Motor neuron (in vitro differentiated cells): ENCODE measurements at places on chromosomes 4 and X.

- ATAC-seq, result no peak
Observed at GRCh38 chrX:48514126-48514806, 5.5 kb downstream of the PORCN start.

- no peak for ATAC-seq
Observed at GRCh38 chr4:185734214-185734613, 77.8 kb downstream of the SORBS2 start.

DNA sequence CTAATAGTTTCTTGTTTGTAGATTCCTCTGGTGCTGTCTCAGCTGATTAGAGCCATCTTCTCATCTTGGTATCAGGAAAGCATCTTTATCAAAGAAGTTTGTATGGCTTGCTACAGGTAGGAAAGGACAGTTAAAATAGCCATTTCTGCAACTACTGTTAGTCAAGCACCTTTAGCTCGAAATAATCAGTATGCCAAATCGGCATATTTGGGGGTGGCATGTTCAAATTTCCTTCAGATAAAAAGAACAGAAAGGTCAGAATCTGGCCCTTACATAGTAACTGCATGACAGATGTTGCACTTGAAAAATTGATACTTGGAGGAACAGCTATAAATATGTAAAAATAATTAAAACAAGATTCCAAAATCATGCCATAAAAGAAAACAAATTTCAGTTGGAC lies 4.8 kb downstream of the C4orf46 start:
- no peak for ATAC-seq

- no peak for ATAC-seq
Observed at GRCh38 chrX:67207912-67208311, 335.9 kb upstream of the AR start.

DNA sequence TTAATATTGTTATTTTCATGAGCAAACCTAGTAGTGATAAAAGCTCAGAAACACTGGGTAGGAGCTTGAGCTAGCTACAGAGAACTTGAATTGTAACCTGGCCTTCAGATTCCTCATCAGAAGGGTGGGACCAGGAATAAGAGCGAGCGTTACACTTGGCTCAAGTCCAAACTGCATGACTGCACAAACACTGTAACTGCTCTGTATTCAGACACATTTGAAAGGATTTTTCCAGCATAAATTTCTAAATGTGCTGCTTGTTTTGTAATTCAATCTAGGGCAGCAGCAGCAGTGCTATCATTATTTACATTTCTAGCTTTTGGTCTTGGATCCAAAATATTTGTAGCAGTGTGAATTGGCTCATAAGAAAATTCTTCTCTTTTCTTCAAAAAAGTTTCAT lies 133.0 kb upstream of the TMLHE start:
- peak; percentile 39 for ATAC-seq

- no peak for ATAC-seq
Observed at GRCh38 chr4:848803-849477, 23.0 kb upstream of the CPLX1 start.

- no peak for ATAC-seq
Observed at GRCh38 chrX:138719396-138719795, 7.9 kb upstream of the FGF13 start.

GRCh38 chrX:24259544-24260240 lies 54.2 kb downstream of the SUPT20HL2 start:
- peak; percentile 68 for ATAC-seq

DNA sequence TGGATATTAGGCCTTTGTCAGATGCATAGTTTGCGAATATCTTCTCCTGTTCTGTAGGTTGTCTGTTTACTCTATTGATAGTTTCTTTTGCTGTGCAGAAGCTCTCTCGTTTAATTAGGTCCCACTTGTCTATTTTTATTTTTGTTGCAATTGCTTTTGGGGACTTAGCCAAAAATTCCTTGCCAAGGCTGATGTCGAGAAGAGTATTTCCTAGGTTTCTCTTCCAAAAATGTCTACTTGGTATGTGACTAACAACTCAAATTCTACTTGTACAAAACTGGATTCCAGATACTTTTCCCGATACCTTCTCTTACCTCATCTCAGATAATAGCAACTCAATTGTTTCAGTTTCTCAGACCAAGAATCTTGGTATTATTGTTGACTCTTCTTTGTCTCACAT lies 142.4 kb upstream of the GLRA2 start:
- no peak for ATAC-seq

- no peak for ATAC-seq
Observed at GRCh38 chr4:48976041-48976440, 10.0 kb upstream of the CWH43 start.

GRCh38 chr4:99847362-99847976 lies 30.8 kb downstream of the DAPP1 start:
- no peak for ATAC-seq

DNA sequence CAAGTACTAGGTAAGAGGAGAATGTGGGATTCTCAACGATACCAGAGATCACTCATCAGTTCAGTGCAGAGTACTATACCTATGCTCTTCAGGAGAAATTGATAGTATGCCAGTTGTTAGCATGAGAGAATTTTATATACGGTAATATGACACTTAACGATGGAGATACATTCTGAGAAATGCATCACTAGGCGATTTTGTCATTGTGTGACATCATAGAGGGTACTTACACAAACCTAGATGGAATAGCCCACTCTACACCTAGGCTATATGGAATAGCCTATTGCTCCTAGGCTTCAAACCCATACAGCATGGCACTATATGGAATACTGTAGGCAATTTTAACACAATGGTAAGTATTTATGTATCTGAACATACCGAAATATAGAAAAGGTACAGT lies 140.2 kb downstream of the SLIT2 start:
- no peak for ATAC-seq

DNA sequence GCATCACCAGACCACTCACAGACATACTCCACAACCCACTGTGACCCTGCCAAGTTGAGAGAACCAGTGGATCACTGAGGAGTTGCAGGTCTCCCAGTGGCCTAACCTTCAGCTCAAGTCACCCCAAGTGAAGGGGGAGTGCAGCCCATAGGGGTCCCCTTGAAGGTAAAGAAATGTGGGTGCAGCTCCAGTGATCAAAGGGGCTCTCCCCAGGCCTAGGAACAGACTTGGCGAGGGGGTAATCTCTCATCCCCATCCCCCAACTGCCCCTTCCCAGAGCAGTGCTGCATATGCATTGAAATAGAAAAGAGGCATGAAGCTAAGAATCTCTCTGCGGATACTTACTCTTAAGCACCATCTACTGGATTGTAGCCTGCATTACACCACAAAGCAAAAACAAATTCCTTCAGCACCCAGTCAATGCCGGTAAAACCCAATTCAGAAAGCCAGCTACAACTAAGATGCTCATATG lies 27.0 kb downstream of the MAGEE1 start:
- ATAC-seq, result no peak

- no peak for ATAC-seq
Observed at GRCh38 chr4:82770607-82771006, 28.0 kb downstream of the SCD5 start.

DNA sequence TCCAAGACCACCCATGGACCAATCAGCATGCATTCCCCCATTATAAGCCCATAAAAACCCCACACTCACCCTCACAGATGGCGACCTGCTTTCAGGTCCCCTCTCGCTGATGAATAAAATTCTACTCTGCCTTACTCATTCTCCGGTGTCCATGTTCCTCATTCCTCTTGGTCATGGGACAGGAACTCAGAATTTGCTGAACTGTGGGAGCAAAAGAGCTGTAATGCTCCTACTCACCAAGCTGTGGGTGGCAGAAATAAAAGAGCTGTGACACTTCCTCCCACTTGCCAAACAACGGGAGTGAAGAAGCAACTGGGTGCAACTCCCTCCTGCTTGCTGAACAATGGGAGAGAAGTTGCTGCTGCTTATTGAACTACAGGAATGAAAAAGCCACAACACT lies 168.5 kb upstream of the PCDH18 start:
- no peak for ATAC-seq

GRCh38 chr4:102535398-102536082 lies 34.4 kb downstream of the NFKB1 start:
- ATAC-seq, result no peak

DNA sequence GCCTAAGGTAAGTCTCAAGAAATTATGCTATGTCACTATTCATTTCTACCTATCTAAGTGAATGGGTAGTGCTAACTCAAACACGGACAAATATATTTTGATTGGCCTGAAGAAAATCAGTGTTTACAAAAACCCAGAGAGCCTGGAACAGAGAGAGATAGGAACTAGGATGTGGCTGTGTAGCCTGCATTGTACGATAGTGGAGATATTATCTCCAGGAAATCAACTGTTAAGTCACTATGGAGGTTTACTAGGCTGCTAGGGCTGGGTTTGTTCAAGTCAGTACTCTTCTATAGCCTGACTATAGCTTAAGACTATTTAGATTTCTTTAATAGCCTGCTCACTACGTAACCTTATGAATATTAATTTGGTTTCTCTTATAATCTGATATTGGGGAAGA lies 127.9 kb downstream of the TACR3 start:
- no peak for ATAC-seq

GRCh38 chr4:52263607-52264006 lies 212.5 kb downstream of the SPATA18 start:
- no peak for ATAC-seq

DNA sequence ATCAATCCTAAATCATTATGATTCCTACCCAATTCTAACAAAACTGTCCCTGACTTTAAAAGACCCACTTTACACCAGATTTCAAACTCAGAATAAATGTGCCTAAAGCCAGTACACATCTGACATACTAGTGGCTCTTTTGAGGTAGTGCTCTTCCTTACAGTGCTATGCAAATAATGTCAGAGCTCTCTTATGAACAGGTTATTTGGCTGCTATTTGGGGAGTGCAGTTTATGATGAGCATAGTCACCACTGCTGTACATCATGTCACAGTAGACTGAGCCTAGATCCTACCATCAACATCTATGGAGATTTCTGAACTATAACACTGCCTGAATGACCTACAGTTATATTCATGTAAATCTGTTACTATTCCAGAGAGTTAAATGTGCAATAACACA lies 50.4 kb upstream of the PAGE5 start:
- no peak for ATAC-seq

GRCh38 chr4:151052785-151053184 lies 37.7 kb upstream of the LRBA start:
- no peak for ATAC-seq

- no peak for ATAC-seq
Observed at GRCh38 chr4:187176261-187176910, 452.7 kb upstream of the FAT1 start.

GRCh38 chrX:149979126-149979644 lies 40.9 kb upstream of the EOLA2 start:
- no peak for ATAC-seq

- no peak for ATAC-seq
Observed at GRCh38 chr4:147488556-147488955, 7.7 kb downstream of the EDNRA start.

- no peak for ATAC-seq
Observed at GRCh38 chrX:133045986-133046385, 50.9 kb downstream of the USP26 start.

GRCh38 chr4:178693816-178694215 lies 1251.6 kb upstream of the AGA start:
- no peak for ATAC-seq

DNA sequence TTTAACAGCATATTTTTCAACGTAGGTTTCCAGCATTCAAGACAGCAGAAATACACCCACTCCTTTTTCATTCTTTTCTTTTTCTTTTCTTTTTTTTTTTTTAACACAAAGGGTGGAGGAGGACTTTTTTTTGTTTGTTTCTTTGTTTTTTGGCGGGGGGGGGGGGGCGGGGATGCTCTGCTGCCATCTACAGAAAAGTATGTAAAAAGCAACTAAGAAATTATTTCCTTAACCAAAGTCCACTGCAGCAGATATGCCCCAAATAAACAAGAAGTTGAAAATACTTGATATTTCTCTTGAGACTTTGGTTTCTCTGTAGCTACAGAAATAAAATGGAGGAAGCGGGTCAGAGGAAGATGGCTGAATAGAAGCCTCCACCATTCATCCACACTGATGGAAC lies 63.2 kb upstream of the PBDC1 start:
- ATAC-seq, result no peak

DNA sequence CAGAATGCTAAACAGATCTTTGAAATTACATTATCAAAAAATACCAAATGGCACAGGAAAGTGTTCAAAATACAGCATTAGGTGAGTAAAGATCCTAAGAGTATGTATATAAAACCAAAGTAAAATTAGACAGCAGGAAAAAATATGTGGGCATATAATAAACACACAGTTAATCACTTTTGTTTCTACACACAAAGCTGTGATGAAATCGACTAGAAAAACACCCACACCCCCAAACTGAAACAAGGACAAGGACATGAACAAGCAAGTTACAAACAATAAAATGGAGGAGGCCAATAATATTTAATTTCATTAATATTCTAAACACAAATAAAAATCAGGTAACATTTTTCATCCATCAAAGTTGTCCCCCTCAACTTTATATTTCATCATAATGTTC lies 143.2 kb downstream of the FRYL start:
- no peak for ATAC-seq

GRCh38 chr4:158912390-158912789 lies 143.6 kb downstream of the FNIP2 start:
- peak; percentile 34 for ATAC-seq

GRCh38 chr4:47651231-47651630 lies 166.2 kb downstream of the ATP10D start:
- ATAC-seq, result no peak

DNA sequence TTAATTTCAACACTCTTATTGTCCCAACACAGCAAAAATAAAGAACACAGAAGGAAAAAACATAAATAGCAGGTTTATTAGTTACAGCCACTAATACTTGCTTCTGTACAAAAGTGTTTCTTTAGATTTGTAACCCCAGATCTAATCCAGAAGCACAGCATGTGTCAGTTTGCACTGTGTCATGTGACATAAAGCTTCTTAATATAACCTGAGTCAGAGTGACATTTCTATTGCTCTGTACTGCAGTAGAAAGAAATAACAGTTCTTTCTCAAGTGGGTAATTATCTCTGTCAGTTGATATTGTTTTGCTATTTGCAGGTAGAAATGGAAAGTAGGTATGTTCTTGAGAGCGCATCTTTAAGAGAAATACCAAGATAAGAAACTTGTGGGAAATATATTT lies 422.5 kb downstream of the ZIC3 start:
- ATAC-seq, result no peak

DNA sequence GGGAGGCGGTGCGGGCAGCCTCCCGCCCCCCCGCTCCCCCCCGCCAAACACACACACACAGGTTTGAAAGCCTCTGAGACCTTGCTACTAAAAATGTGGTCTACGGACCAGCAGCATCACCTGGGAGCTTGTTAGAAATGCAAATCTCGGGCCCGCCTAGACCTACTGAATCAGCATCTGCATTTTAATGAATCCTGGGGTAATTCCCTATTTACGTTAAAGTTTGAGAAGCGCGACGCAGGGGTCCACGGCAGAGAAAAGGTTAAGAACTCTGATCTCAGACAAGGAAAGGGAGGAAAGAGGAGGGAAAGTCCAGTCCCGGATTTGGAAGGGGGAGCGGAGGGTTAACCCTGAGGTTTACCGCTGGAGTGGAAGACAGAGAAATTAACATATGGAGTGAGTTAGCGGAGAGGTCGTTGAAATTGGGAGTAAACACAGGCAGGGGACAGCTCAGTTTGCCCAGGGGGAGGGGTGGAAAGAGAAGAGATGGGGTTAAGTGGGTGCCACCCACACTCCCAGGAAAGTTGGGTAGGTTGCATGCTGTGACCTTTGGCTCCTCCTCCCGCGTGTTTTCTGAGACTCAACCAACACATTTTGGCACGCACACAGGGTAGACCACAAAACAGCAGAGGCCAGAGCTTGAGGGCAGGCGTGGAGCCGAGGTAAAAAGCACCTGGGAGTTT lies 483.6 kb downstream of the BCOR start:
- peak; percentile 77 for ATAC-seq

GRCh38 chrX:130186651-130187050 lies 14.9 kb downstream of the RAB33A start:
- ATAC-seq, result no peak

- ATAC-seq, result no peak
Observed at GRCh38 chrX:115912372-115912897, 258.1 kb upstream of the AGTR2 start.
